ENCODE measurements at places on chromosomes 12 and 14.
A peak's percentile ranks its signal among the peaks of the same experiment; 100 is the strongest.

DNA sequence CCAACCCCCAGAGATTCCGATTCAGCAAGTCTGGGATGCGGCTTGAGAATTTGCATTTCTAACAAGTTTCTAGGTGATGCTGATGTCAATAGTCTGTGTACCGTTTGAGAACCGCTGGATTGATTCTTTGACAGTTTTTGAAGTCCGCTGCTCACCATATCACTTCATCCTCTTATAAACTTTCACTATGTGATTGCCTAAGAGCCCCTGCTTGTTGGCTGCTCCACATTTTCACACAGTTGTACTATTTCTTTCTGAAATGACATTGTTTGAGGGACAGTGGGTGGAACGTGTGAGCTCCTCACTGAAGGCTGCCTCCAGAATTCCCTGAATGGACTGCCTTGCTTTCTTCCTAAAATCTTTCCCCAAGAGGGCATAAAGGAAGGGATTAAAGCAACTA is 7.7 kb downstream of the C3AR1 start:
- DNase-seq: no peak

- DNase-seq: no peak
Measured at GRCh38 chr12:12267742-12268200, 927 bp upstream of the LRP6 start.

DNA sequence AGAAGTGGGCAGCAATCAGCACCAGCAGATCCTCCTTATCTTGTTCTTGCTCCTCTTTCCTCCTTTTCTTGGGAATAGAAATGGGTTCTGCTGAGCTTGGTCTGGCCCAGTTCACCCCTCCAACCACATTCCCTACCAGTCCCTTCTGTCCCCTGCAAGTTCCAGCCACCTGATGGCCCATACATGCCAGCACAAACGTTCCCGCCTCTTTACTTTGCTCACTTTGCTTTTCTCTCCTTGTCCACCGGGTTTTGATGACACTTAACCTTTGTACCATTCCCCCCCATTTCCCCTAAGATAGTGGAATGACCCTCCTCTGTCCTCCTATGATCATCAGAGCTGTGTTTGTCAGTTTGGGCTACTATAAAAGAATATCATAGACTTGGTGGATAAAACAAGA is 23.4 kb upstream of the EML1 start:
- no peak for DNase-seq

DNA sequence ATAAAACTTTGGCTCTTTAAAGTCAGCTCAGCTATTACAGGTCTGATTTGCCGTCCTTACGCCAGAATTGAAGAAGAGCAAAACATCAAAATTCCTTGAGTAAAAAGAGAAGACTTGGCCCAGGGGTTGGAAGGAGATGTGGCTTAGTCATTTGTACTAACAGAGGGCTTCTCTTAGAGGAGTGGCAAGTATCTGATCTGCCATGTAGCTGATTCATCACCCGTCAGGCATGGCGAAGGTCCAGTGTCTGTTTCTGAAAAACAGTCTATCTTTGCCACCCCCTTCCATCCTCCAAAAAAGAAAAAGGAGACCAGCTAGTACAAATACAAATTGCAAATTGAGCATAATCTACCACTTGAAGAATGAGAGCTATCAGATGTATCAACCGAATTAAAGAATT is 91.9 kb downstream of the RAD52 start:
- DNase-seq: peak; percentile 35

DNA sequence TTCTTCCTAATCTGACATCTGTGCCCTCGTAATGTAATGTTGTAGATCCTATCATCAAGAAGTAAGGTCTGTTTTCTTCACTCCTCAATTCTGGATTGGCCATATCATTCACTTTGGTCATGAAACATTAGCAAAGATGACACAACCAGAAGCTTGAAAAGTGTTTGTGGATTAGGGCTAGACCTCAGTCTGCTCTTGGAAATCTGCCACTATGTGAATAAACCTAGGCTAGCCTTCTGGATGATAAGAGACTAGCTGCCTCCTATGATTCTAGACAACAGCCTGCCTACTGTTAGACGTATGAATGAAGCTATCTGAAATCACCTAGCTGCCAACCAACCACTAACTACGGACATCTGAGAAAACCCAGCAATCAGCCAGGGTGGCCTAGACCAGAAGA is 38.7 kb upstream of the LYZ start:
- DNase-seq: no peak

DNA sequence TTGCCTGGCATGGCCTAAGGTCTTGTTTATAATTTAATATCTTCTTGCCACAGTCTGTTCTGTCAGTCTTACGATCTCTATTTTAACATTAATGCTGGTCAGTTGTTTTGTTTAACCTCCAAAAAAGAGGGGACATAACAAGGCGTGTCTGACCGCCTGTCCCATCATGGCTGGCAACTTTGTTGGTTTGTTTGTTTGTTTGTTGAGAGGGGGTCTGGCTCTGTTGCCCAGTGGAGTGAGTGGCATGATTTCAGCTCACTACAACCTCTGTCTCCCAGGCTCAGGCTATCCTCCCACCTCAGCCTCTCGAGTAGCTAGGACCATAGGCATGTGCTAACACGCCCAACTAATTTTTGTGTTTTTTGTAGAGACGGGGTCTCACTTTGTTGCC is 36.1 kb upstream of the ITPR2 start:
- DNase-seq: no peak

DNA sequence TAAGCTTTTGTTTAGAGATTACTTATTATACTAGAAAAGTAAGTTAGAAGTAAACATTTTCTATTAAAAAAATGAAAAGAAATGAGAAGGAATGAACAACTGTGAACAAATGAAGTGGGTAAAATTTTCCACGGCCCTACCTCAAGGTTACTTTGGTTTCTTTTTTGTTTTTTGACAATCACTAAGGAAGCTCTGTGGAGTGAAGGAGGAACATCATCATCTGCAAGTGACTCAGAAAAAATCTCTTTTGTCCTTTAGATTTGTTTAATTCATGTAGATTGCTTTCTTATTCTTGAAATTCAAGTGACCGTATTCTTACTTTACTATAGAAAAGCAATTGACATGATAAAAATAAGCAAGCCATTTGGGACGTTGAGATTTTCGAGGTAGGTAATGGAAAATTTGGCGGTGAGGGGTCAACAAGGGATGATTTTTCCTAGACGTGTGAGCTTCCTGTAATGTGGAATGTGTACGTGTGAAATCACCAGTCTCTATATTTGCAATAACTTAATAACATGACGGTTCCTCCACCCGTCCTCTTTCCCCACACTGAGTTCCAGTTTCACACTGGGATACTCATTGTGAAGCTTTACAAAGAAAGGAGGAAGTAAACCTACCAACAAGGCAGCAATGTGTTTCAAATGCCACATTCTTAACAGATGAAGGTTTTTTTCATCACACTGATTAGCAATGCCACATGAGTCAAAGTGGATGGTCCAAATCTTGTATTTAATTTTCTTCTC is 62.3 kb upstream of the EGLN3 start:
- peak; percentile 22 for DNase-seq

DNA sequence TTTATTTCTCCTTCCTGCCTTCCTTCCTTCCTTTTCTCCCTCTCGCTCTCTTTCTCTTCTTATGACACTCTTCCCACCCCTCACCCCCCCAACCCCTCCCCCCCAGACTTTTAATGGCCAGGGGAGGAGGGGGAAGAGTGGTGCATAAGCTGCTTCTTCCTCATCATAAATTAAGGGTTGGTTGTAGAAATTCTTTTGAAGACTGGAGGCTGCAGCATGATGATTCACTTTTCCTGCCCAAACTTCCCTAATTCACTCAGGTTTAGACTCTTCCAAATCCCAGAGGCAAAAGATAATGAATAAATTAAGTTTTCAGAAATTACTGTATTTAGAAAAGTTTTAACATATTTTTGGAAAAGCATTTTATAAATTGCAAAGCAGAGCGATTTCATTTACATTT is 58.2 kb downstream of the GRIP1 start:
- DNase-seq: no peak

DNA sequence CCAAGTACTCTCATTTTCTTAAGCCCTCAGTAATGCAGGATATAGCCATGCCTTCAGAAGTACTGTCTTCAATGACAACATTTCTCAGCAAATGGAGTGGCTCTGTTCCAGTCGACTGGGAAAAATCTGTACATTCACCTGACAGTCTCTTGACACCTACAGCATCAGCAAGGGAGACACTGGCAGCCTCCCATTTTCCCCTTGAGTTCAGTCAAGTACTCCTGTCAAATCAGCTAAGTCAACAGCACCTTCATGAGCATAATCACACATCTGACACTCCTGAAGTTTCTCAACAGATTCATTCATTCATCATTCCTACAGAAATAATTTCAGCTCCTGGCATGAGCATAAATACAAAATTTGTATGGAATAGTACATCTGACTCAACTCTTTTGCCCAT is 46.1 kb downstream of the INTS13 start:
- no peak for DNase-seq

GRCh38 chr12:39127401-39127800 is 222.0 kb upstream of the CPNE8 start:
- DNase-seq: peak; percentile 59

GRCh38 chr12:115776399-115776798 is 501.1 kb downstream of the MED13L start:
- DNase-seq: no peak

DNA sequence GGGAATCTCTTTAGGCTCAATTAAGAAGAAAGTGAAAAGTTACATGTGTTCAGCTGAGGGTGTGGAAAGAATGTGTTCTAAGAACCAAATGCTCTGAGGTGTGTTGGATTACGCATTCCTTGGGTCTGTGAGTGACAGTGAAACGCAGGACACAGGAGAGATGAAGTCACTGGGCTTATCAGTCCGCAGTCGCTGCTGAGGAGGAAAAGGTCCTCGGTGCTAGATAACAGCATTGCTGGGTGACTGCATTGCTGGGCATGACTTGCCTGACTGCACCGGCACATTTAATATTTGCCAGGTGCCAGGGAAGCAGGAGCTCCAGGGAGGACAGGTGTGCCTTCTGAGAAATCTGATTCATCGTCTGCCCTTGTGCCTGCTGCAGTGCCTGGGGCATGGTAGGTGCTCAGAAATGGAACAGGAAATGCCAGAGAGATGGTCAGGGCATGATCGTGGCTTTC is 64.4 kb upstream of the FZD10 start:
- no peak for DNase-seq

DNA sequence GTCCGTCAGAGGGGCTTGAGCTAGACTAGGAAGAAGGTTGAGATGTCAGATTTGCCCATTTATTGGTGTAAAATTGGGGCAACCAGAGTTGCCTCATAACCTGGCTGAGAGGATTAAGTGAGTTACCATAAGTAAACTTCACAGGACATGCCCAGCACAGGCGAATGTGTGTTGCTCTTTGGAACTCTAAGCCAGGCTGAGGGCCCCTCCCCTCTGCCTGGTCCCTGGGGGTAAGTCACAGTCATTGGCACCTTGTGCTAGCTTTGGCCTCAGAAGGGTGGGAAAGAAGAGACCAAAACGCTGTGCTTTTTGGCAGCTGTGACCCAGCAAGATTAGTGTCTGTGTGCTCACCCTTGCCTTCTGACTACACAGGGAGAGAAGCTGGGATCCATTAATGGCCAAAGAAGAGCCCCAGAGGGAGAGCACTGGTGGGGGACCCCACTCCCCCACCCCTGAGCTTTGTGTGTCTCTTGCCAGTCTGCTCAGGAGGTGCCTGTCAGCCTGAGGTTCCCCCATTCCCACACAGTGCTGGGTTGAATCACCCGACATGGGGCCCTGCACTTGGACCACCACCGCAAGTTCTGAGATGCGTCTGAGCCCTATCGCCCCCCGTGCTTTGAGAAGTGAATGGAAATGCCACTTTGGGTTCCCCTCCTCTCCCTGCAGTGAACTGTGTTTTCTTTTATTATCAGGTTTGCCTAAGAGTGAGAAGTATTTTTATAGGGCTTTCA is 74.1 kb downstream of the CACNA1C start:
- no peak for DNase-seq

- no peak for DNase-seq
Measured at GRCh38 chr12:879641-880040, 69.9 kb downstream of the RAD52 start.

GRCh38 chr12:47249719-47250357 is 170.1 kb upstream of the AMIGO2 start:
- no peak for DNase-seq

DNA sequence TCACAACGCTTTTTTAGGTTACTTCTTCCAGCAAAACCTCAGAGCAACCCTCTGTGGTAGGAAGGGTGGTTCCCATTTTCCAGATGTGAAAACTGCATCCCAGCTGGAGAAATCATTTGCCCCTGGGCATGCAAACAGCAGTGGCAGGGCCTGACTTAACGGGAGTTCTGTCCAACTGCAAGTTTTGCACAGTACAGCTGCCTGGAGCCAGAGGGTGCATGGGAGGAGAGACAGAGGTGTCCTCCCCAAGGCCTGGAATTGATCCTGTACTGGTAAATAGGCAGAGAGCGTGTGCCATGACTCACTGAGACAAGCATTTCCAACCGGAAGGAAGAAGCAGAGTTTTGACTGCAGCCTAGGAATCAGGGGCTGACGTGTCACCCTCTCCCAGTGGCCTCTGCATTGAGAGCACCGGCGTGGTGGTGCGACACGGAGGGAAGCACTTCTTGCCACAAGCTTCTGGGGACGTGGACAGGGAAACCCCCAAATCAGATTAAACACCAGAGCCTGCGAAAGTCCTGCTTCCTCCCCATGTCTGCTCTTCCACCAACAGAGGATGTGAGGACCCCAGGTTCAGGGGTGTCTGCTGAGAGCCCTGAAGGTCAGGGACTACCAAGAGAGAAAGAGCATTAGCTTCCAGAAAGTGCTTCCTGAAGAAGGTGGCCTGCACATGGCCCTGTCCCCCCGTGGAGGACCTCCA is 19.0 kb upstream of the SERPINA4 start:
- DNase-seq: no peak

GRCh38 chr14:50530794-50531365 is 1.5 kb downstream of the MAP4K5 start:
- no peak for DNase-seq

- no peak for DNase-seq
Measured at GRCh38 chr12:65651060-65651459, 173.2 kb upstream of the HMGA2 start.

GRCh38 chr14:95217391-95217900 is 60.1 kb upstream of the DICER1 start:
- no peak for DNase-seq

GRCh38 chr14:53921027-53921426 is 35.6 kb downstream of the BMP4 start:
- no peak for DNase-seq

- no peak for DNase-seq
Measured at GRCh38 chr14:22530127-22530526, 58.9 kb downstream of the DAD1 start.

- DNase-seq: no peak
Measured at GRCh38 chr14:80172375-80173051, 38.8 kb downstream of the DIO2 start.

- no peak for DNase-seq
Measured at GRCh38 chr12:47910486-47910885, 5.7 kb upstream of the VDR start.

- DNase-seq: no peak
Measured at GRCh38 chr12:118103201-118103600, 610 bp downstream of the VSIG10 start.

DNA sequence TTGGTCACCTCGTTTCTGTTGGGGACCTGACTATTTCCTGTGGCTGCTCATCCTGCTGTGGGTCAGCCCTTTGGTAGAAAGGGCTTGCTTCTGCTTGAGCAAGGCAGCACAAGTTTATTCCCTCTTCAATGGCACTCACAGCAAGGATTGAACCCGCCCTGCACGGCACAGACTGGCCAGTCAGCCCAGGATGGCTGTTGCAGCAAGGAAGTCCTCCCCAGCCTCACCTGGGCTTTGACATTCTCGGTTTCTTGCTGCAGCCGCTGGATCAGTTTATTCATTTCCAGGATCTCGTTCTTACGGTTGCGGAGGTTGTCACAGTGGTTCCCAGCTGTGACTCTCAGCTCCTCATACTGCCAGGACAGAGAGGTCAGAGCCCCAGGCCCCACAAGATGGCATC is 9.5 kb downstream of the KRT82 start:
- no peak for DNase-seq

GRCh38 chr14:67417633-67418032 is 5.7 kb upstream of the PLEK2 start:
- peak; percentile 10 for DNase-seq

All from adrenal gland (tissue), 19 donors.